ENCODE measurements at places on chromosomes 4 and X. TPM values are rescaled to one million over a fixed set of nuclear protein-coding genes. Genes with fewer than 3 reads are reported as not detected.

The FATE1 gene
- total RNA-seq = not detected

DNA sequence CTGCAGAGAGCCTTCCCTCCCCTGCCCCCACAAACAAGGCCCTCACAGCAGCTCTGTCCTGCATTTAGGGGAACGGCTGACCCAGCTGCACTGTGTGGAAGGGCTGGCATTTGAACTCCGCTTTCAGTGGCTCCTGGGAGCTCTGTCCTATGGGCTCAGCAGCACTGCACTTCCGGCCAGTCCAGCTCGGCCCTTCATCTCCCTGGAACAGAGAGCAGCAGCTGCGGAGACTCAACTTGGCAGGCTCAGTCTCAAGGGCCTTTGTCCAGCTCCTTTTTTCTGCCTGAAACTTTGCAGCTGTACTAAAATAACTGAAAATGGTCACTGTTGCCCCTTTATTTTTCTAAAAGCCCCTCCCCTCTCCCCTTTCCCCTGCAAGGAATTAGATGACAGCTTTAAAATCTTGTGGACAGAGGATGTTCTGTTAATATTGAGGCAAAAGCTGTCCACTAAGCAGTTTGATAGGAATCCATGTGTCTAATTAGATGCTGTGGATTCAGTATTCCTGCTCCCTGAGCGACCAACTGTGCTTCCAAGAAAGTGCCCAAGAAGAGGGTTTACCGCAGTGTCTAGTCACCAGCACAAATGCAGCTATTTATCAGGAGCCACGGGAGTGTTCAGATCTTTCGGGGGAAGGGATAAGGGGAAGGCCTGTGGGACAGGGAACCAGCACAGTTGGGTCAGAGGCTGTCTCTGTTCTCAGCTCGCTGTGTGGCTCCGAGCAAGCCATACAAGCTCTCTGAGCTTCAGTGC is 133.1 kb downstream of the AFAP1 start:
- DNase-seq = peak; percentile 96

DNA sequence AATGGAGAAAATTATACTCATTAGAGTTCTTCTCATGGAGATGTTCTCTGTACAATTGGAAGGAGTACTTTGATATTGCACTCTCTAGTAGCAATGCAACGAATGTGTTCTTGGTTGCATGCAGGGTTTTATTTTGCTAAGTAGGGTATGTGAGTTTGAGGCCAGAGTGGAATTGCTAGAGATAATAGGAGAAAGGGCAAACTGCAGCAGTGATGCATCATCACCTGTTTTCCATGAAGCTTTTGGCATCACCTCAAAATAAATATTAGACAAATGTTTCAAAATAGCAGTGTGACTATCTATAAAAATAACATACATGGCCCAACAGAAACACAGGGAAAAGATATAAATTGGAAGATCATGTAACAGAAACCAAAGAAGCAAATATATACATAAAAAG is 93.3 kb downstream of the TIGD2 start:
- no peak for DNase-seq

The PRKG2 gene
- total RNA-seq = 1.4 TPM

GRCh38 chrX:63758011-63758410 is 27.0 kb downstream of the ARHGEF9 start:
- DNase-seq = no peak

The IL21 gene
- total RNA-seq = not detected

GRCh38 chr4:83216959-83217683 is 67.5 kb downstream of the COQ2 start:
- no peak for DNase-seq

GRCh38 chr4:27604692-27605091 is 744.1 kb downstream of the STIM2 start:
- no peak for DNase-seq

The C4orf51 gene
- not detected for total RNA-seq

DNA sequence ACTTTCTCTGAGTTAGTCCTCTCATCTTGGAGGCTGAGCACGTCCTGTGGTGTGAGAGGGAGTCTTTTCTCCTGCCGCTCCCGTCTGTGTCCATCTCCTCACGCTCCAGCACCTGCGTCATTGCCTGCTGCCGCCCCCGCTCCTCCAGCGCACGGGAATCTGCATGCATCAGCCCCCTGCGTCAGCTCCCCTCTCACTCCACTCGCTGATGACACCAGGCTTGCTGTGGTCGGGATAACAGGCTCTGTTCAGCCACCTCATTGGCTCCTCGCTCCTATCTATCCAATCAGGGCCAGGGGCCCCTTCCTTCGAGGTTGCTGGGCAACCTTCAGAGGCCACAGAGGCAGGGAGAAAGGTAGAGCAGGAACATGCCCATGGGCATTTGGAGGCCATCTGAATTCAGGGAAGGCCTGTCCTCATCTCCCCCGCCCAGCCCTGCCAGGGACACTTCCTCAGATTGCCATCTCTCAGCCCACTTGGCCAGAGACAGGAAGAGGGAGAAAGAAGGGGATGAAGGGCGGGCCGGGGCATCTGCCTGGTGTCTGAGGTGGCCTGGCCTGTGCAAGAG is 9.3 kb downstream of the ZNF185 start:
- peak; percentile 82 for DNase-seq

- no peak for DNase-seq
Observed at GRCh38 chr4:101711590-101712260, 78.8 kb upstream of the BANK1 start.

The FAM149A gene
- total RNA-seq = 37.8 TPM

The SLC16A2 gene
- total RNA-seq = 13.8 TPM

The TMLHE gene
- 27.0 TPM for total RNA-seq

The ADGRG4 gene
- total RNA-seq = 0.13 TPM

The DCX gene
- 0.09 TPM for total RNA-seq

All from kidney (tissue), 22 donors.